Retinal pigment epithelial cell (primary cell): ENCODE measurements at places on chromosomes 16 and 17.

GRCh38 chr17:78759203-78759968, 22.7 kb downstream of the CYTH1 start:
- DNase-seq, result no peak

GRCh38 chr17:74670329-74670728, 42.4 kb downstream of the CD300LF start:
- DNase-seq, result no peak

DNA sequence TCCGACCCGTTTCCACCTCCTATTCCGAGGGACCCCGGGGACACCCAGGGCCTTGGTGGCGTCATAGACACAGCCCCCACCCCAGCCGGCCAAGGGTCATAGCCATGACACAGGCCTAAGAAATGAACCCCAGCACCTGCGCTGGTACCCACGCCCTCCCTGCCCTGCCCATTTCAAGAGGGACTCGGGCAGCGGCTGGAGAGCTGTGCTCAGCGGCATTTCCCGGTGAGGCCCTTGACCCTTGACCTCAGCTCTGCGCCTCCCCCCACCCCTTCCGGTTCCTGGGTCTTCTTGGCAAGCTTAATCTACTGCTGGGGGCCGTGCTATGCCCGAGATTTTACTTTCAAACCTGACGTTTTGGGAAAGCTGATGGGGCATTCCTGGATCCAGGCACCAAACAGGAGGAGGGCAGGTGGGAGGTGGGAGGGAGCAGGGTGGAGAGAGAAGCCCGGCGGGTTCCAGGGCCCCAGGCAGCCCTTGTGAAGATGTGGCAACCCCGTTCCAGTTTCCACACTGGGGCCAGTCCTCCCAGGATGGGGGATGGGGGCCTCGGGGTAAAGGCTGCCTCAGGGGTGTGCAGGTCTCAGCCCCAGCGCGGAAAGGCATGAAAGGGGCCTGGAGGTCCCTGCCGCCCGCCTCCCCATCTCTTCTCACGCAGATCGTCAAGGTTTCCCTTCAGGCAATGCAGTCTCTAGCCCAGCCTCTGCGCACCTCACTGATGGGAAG, at the start of gene SLC22A31:
SLC22A31 (minus strand) TSS at position 414 of the 726 bp plus-strand sequence; CDS start at position 378, 36 bp downstream.
- DNase-seq, result no peak

DNA sequence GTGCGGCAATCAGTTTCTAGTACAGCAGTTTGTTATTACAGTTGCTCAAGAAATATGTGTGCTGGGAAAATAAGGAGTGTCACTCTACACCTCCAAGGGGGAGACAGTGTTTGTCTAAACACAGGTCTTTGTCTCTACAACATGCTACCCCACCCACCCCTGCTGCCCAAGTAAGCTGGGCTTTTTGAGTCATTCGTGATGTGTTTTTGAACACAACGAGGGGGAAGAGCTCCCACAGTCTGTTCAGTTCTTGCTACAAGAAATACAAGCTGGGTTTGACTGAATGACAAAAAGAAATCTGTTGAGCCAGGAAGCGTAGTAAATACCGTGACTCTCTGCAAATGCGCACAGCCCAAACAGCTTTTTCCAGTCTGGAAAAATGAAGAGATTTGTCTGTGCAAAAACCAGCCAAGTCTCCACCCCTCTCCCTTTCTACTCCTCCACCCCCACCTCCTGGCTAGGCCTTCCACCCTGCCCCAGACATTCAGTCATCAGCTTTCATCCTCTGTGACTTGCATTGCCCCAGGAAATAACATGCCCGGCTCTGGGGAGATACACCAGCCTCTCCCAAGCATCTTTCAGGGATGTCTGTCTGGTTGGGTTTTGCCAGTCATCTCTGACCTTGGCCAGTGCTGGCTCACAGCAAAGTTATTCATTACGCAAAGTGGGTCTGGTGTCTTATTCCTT, 25.7 kb downstream of the CHD9 start:
- no peak for DNase-seq

DNA sequence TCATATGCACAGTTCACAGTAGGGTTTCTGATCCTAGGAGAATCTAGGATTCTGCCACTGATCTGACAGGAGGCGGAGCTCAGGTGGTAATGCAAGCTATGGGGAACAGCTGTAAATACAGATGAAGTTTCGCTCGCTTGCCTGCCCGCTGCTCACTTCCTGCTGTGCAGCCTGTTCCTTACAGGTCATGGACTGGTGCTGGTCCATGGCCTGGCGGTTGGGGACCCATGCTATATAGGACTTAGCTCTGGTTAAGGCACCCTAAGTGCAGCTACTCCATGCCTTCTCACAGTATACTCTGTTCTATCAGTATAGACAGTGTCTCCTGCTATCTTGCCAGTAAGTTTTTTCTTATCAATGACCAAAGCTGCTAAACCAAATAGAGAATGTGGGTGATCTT, 2.4 kb downstream of the MPHOSPH6 start:
- DNase-seq, result no peak
